ENCODE measurements at places on chromosomes 7 and 10. TPM values are rescaled to one million over a fixed set of nuclear protein-coding genes. Genes with fewer than 3 reads are reported as not detected.

UPF2 gene
- 11.2 TPM for total RNA-seq

CLRN3 gene
- total RNA-seq, result not detected

FOXP2 gene
- total RNA-seq, result 16.6 TPM

MRPS16 gene
- 24.7 TPM for total RNA-seq

ANKRD1 gene
- total RNA-seq, result 0.52 TPM

POR gene
- total RNA-seq, result 54.2 TPM

CALN1 gene
- 1.6 TPM for total RNA-seq

C10orf88 gene
- total RNA-seq, result 4.7 TPM

SIRT1 gene
- 13.5 TPM for total RNA-seq

CC2D2B gene
- total RNA-seq, result 0.99 TPM

Measured in body of pancreas (tissue), 4 donors.